ENCODE measurements at places on chromosomes 2 and 18.

GRCh38 chr2:188573453-188573852, 281.8 kb downstream of the GULP1 start:
- DNase-seq: peak; percentile 4

DNA sequence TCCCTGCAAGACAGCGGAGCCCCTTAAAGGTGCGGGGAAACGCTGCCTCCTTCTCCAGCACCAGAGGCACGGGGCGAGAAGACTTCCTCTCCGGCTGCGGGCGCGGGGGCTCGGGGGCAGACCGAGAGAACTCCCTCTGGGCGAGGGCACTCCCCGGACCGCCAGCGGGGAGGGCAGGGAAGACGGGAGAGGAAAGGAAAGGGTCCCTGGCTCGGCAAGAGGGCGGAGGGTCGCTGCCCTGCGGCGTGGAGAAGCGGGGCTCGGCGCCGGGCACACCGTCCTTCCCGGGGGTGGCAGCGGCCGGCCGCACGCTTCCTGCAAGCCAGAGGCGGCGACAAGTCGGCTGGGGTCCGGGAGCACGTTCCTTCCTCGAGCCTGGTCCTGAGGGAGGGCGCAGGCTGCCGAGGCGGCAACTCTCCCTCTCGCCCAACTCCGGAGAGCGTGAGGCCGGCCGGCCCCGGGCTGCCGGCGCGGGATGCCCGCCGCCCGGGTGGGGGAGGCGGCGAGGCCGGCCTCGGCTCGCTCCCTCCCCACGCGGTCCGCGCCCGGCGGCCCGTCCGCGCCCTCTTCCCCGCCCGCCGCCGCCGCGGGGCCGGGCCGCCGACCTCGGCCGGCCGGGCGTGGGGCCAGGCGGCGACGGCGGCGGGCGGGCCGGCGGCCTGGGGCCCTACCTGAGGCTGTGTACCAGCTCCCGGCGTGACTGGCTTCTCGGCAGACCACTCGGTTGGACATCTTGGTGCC, 1.1 kb downstream of the MEMO1 start:
- DNase-seq: peak; percentile 37

DNA sequence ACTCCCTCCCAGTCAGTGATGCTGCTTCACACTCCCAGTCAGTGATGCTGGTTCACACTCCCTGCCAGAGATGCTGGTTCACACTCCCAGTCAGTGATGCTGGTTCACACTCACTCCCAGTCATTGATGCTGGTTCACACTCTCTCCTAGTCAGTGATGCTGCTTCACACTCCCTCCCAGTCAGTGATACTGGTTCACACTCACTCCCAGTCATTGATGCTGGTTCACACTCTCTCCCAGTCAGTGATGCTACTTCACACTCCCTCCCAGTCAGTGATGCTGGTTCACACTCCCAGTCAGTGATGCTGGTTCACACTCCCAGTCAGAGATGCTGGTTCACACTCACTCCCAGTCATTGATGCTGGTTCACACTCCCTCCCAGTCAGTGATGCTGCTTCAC, 34.3 kb upstream of the KCNG2 start:
- no peak for DNase-seq

DNA sequence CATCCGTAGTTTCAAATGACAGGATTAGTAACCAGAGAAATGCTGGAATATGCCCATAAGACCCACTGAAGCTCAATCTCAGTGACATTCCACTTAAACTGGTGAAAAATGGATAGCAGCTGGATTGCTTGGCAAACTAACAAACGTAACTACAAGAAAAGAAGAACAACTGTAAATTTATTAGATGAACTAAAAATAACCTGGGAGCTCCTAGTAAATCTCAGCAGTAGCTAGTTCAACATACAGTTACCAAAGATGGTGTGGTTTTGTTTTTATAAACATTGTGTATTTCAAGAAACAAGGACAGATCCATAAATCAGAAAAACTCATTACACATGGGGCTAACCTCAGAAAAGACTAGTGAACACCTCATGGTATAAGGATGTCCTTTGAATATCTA, 531.9 kb downstream of the XIRP2 start:
- no peak for DNase-seq

- no peak for DNase-seq
Measured at GRCh38 chr2:103960129-103960513, 893.8 kb upstream of the POU3F3 start.

DNA sequence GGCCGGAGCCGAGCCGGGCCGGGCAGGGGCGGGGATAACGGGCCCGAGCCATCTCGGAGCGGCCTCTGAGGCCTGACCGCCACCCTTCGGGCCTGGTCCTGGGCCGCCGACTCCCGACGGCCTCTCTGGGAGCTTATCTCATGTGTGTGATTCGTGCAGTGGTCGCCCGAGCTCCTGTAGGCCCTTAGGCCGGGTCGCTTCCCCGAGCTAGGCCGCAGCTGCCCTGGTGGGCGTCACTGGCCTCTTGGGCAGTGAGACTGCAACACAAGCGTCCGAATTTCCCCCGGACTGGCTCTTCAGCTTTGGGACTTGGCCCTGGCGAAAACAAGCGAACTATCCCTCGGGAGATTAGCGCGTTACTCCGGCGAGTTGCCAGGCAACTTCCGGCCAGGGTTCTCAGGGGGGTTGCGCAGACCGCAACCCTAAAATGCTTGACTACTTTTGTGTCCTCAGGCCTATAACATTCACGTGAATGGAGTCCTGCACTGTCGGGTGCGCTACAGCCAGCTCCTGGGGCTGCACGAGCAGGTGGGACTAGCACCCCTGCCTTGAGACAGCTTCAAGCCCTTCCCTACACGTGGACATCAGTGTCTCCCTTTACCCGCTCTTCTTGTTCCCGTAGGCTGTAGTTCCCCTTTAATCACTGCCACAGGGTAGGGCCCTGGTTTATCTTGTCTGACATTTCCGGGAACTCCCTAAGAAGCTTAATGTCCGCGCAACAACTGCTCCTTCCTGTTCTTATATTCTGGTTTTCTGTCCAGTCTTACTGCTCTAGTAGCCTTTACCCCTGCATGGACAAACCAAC, 602 bp downstream of the SNX17 start:
- peak; percentile 74 for DNase-seq

DNA sequence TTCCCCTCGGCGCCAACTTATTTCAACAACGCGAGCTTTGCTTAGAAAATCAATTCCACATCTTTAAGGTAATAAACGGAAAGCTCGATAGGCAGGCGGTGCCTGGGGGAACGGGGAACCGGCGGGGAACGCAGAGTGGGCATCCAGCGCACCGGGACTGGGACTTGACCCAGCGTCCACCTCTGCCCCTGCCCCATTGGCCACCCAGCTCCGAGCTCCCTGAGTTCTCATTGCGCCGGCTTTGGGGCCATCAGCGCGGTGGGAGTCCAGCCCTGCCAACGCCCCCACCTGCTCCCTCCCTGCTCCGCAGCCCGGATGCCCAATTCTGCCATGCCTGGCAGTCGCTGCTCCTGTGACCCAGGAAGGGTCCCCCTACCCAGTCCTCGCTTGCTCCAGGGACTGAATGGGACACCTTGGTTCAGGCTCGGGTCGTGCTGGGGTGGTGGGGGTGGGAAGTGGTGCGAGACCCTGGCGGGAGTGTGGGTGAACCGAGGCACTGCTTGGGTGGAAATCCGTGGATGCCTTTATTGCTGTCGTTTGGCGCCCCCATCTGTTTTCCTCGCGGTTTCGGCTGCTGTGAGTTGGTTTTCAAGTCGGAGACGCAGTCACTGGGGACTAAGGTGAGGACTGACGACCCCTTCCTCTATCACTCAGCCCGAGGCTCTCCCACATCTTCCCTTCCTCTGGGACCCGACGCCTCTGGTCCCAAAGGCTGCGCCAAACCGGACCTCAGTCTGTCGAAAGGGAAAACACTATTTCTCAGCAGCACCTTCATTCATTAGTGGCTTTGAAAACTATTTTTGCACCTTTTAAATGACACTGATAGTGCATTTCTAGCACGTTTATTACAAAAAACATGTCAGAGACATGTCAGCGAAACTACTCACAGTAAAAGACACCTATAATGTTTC, 2.4 kb upstream of the EVX2 start:
- no peak for DNase-seq

DNA sequence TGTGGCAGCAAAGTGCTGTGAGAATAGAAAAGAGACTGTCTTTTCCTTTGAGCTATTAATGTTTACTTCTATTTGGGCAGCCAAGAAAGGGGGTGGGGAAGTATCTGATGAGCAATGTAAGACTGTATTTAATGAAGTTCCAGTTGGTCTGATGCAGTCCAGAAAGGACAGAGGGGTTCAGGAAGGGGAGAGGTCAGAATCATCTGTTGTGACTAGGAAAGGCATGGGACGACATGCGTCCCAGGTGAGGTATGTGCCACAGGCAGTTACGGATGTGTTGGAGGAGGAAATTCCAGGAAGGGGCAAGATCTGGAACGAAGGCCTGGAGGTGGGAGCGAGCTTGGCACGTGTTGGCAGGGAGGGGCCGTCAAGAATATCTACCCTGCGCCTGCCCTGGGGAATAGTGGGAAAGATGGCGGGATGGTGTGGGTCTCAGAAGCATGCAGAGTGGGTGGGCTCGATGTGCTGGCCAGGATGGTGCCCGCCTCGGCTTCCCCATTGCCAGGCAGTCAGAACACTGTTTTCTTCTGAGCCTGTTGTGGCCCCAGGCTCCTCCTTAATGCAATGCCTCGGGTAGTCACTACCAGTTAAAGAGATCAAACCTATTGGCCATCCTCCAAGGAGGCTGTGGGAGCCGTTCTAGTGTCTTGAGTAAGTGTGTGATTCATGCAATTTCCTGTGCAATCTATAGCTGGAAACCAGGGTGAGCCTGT, 57.8 kb upstream of the TXNDC2 start:
- DNase-seq: peak; percentile 69

DNA sequence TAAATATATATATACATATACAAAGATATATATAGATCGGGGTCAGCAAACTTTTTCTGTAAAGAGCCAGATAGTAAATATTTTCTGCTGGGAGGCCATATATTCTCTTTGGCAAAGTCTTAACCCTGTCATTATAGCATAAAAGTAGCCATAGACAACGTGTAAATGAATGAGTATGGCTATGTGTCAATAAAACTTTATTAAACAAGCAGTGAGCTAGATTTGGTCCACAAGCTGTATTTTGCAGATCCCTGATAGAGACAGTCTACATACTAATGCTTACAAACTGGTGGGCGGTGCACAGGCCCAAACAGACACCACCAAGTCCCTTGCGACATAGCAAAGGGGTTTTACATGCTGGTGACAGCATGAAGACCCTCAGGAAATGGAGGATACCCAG, 30.3 kb downstream of the SLC14A2 start:
- no peak for DNase-seq

- DNase-seq: no peak
Measured at GRCh38 chr2:198523710-198524109, 719.3 kb downstream of the PLCL1 start.

DNA sequence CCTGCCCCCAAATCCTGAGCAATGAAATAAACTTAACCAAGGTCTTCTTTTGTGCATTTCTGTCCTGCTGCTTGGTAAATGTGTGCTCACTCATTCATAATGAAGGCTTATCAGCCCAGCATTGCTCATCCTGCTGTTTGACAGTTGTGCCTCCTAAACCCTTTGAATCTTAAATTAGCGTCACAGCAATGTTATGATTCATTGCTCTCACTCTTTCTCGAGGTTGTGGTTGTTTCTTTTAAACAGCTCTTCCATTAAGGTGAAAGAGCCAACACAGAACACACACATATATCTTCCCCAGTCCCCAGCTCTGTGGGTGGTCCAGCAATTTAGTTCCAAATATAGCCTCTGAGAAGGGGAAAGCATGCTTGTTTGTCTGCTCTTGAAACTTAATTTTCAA, 84.0 kb downstream of the EVA1A start:
- DNase-seq: no peak

GRCh38 chr18:56532176-56532840, 106.1 kb downstream of the TXNL1 start:
- no peak for DNase-seq

GRCh38 chr2:231099918-231100317, 24.9 kb downstream of the HTR2B start:
- no peak for DNase-seq

GRCh38 chr18:12882453-12883371, 1.3 kb downstream of the PTPN2 start:
- DNase-seq: no peak

DNA sequence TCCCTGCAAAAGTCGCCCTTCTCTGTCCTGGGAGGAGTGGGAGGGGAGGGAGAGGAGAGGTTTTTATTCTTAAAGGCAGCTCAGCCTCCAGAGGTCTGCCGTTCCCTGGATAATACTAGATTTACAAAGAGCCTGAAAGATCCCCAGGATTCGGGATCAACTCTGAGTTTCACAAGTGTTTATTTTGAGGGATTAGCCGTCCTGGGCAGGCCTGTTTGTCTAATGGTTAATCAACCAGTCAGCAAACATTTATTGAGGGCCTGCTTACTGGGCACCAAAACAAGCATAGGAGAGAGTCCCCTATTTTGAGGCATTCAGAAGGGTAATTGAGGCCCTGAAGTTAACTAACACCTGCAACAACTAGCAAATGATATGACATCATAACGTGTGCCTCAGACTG, 152.6 kb upstream of the SLC1A4 start:
- DNase-seq: no peak

DNA sequence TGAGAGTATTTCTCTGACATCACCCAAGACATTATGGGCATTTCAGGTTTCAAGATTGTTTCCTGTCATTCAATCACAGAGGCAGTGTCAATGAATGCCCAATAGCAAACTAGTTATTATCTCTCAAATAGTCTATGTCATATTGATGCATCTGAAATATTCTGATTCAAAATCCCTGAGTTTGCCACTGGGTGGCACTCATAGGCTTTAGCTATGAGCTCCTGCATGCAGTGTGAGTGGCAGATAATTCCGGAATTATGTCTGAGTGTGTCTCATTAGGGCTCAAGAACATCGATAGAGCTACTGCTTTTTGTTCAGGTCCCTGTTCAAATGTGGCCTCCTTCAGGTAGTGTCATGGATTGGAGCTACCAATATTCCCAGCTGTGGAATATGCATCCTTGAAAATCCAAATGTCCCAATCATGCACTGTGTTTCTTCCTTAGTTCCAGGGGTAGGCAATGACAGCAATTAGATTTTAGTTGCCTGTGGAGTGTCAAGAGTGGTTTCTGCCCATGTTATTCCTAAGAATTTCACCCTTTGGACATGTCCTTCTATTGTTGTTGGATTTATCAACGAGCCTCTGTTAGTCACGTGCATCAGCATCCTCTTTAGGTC, 7.8 kb upstream of the OR6B3 start:
- peak; percentile 42 for DNase-seq

- no peak for DNase-seq
Measured at GRCh38 chr2:240217431-240218301, 77.2 kb upstream of the OTOS start.

GRCh38 chr18:36297417-36298125, at the start of gene FHOD3:
TSS of gene FHOD3 (plus strand) at chr18:36297713. CDS start at chr18:36297836, 123 bp downstream.
- DNase-seq: peak; percentile 14

GRCh38 chr2:14524803-14525080, 107.8 kb upstream of the LRATD1 start:
- no peak for DNase-seq

GRCh38 chr2:103165836-103166235, 404.0 kb downstream of the TMEM182 start:
- DNase-seq: no peak
